ENCODE measurements at places on chromosomes 16 and 17.

- no peak for DNase-seq
Measured at GRCh38 chr16:87970186-87970585, 19.0 kb downstream of the BANP start.

DNA sequence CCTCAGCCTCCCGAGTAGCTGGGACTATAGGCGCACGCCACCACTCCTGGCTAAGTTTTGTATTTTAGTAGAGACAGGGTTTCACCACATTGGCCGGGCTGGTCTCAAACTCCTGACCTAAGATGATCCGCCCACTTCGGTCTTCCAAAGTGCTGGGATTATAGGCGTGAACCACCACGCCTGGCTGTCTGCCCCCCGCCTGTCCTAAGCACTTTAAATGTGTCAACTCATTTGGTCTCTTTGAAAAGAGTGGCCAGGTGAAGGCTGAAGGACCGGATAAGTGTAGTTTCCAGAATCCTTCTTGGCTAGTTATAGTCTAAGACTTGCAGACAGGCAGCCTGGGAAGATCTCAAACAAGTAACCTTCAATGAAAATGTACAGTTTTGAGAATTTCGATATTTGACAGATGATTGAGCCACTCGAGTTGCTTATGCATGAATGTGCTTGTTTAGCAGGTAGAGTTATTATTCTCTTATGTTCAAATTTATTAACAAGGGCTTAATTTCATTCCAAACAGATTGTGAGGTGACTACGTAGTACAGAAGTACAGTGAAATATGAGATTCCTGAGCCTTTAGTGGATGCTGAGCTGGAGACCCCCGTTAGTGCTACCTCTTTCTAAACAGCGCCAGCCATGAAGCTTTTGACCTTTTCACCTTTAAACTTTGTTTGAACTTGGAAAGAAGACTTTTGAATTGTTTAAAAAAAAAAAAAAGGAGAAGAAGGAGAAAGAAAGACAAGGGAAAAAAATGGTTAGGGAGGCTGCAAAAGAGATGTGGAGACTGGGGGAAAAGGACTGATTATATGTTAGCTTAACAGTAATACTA, 164.4 kb upstream of the TBX2 start:
- DNase-seq, result no peak

DNA sequence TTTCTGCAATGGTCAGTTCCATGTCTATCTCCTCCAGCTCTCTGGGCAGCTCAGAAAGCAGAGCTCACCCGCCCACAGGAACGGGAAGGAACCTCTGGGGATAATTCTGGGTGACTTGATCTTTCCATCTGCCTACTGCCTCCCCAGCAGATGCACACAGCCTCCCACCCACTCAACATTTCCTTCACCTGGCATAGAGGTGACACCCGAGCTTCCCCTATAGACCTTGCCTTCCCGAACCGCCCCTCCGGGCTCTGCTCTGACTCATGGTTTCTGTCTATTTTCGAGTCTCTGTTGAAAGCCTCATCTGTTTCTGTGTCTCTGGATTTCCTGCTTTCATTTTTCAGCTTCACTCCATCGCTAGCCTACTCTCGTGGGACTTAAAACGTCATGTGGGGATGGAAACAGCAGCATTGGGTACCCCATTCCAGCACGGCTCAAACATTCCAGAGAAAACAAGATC, 11.4 kb downstream of the GGA3 start:
- no peak for DNase-seq

DNA sequence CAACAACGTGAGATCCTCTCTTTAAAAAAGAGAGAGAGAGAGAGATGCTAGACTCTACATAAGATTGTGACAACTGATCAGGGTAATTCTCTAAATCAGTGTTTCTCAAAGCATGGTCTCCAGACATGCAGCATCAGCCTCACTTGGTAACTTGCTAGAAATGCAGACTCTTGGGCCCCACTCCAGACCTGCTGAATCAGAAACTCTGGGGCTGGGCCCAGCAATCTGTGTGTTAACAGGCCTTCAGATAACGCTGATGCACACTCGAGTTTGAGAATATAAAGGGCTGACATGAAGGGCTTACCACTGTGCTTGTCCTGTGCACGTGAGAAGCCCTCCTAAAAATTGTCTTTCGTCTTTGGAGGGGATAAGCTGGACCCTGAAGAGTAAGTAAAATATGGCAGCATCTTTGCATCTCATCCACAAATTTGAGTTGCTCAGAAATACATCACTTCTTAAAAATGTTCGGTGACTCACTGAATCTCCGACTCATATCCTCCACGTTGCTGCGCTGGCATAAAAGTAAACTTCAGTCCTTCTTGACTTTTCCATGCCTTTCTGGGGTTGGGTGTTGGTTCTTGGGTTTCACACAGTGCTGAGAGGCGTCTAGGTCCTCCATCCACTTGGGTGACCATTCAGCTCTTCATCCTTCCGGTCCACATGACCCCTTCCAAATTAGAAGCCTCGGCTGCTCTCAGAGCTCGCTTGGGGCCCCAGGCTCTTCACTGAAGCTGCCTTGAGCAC, 26.1 kb upstream of the KDM8 start:
- no peak for DNase-seq

- DNase-seq, result no peak
Measured at GRCh38 chr17:76136276-76137000, 4.6 kb downstream of the FOXJ1 start.

DNA sequence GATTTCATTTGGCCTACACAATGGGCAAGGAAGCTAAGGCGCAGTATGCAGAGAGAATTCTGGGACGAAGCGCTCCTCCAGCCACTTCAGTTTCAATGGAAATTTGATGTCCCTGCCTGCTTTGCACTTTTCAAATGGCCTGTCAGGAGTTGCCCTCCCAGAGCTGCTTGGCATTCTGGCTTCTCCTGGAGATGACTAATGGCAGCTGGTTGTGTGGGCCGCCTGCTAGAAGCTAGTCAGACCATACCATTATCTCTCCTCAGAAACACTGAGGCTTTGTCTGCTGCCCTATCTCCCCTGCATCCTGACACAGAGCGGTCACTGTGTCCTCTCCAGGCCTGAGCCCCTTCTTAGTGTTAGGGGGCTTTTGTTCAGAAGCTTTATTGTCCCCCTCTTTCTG, 180.1 kb downstream of the SPECC1 start:
- DNase-seq, result no peak
